ENCODE measurements at places on chromosomes 12 and 14. TPM values are rescaled to one million over a fixed set of nuclear protein-coding genes. Genes with fewer than 3 reads are reported as not detected.

The MYBPC1 gene
- total RNA-seq: not detected

The KLRC1 gene
- not detected for total RNA-seq

The GDF3 gene
- total RNA-seq: 4.1 TPM

The CDCA3 gene
- total RNA-seq: 44.3 TPM

The ZNF891 gene
- total RNA-seq: 1.5 TPM

The PLXNC1 gene
- total RNA-seq: 0.04 TPM

The KCNK10 gene
- total RNA-seq: not detected

The CDKN1B gene
- total RNA-seq: 40.8 TPM

The GPHB5 gene
- total RNA-seq: not detected

The DPF3 gene
- total RNA-seq: 8.1 TPM

The C1QL4 gene
- not detected for total RNA-seq

The RALGAPA1 gene
- 30.9 TPM for total RNA-seq

The NFE2 gene
- not detected for total RNA-seq

The RFX4 gene
- total RNA-seq: not detected
